ENCODE measurements at places on chromosomes 2 and 18.

DNA sequence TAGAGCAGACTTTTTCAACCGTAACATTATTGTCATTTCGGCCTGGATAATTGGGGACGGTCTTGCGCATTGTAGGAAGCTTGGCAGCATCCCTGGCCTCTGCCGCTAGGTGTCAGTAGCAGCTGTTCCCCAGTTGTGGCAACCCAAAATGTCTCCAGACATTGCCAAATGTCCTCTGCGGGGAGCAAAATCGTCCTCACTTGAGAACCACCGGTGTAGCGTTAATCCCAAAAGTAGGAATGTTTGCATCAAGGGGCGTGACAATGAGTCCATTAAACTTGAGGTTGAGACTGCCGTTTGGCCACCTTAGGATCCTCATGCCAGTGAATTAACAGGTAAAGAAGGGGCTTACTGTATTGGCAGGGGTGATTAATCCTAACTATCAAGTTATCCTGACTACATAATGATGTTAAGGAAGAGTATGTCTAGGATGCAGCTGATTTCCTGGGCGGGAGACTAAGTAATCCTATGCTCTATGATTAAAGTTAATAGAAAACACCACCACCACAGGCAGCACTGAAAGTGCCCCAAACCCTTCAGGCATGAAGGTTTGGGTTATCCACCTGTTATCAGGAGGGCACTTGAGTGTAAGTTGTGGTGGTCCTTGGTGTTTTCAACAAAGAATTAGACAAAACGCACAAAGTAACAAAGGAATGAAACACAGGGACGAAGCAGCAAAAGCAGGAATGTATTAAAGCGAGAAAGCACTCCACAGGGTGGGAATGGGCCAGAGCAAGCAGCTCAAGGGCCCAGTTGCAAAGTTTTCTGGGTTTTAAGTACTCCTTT lies 4.9 kb upstream of the ZC3H8 start:
- no peak for DNase-seq

DNA sequence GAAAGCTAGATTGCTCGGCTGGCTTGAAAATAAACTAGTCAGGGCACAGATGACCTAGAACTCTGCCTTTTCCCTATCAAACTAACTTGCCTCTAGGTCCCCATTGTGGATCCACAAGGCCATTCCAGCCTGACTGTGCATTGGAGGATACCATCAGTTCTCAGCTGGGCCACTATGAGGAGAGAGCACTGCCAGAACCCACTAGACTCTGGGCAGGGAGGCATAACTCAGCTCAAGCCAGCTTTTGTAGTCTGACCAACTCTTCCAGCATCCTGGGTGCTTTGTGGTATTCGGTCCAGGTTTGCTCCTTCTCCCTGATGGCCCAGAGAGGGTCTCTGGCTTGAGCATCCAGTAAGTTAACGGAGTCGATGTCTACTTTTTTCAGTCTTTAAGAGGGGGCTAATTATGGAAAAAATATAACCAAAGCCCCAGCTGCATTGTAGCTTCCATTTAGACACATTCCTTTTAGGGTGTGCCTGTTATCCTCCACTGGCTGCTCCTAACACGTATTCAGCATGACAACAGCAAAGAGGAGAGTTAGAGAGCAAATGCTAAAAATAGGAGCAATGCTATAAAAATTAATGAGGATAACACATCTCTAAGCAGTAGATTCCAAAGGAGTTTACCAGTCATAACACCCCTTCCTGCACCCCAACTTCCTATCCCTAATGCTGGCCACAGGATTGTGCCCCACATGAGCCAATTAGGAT lies 15.2 kb downstream of the GKN2 start:
- DNase-seq: no peak

DNA sequence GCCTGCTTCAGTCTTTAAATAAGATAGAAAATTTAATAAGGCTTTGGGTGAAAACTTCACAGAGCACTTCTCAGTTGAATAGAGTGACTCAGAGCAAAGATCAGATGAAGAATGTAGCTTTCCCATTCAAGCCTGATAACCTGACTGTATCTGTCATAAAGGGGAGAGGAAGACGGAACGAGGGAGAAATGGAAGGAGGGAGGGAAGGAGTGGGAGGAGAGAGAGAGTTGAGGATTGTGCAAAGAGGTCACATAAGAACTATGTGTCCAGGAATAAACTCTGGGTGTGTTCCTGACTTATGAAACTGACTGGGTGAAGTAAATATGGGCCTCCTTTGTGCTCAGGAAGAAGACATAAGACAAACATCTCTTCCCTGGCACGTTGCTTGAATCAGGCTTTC lies 385.5 kb downstream of the LPIN1 start:
- no peak for DNase-seq

- no peak for DNase-seq
Measured at GRCh38 chr2:119352357-119352756, 14.3 kb downstream of the C2orf76 start.

DNA sequence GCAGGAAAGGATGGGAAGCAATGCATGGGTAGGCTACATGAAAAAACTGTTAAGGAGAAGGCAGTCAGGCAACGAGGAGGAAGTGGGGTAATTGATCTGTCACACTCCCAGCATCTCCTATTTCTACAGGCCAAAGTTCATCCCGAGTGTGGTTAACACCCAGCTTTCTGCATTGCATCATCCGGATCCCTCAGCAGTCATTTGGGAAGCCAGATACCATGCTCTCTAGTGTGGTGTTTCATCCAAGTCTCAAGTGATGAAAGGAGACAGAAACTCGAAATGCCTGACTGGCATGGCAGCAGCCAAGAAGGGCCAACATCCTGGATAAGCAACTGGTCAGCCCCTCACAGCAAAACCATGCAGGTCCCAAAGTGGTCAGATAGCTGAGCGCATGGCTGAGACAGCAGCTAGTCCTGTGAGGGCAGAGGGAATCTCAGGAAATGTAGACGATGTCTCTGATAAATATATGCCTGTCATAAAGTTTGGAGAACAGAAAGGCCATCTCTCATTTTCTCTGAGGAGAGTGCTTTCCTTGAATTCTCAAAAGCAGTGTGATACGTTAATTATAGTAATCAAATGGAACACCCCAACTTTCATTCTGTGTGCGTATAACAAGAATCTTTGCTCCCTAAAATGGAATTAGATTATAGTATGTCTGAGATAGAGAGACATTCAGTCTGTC lies 24.8 kb upstream of the HNRNPA3 start:
- no peak for DNase-seq
